ENCODE measurements at places on chromosomes 3 and 15.

GRCh38 chr3:57091521-57092273 lies 31.2 kb downstream of the SPATA12 start:
- DNase-seq: no peak

- no peak for DNase-seq
Measured at GRCh38 chr15:47460795-47461573, 256.3 kb upstream of the SEMA6D start.

GRCh38 chr3:94156626-94157025 lies 93.8 kb downstream of the NSUN3 start:
- no peak for DNase-seq

GRCh38 chr15:31074321-31074720 lies 27.2 kb downstream of the TRPM1 start:
- no peak for DNase-seq

- DNase-seq: no peak
Measured at GRCh38 chr15:48285329-48286214, 45.7 kb upstream of the DUT start.

GRCh38 chr3:30810625-30811024 lies 83.8 kb downstream of the GADL1 start:
- DNase-seq: no peak

GRCh38 chr15:38521316-38521715 lies 43.3 kb downstream of the RASGRP1 start:
- DNase-seq: no peak

GRCh38 chr3:14147617-14148016 lies 22.8 kb downstream of the TMEM43 start:
- no peak for DNase-seq

GRCh38 chr15:29822100-29822683 lies at the start of gene TJP1:
Gene TJP1 (minus strand): TSS chr15:29822468. CDS start chr15:29822028, 440 bp downstream.
- DNase-seq: no peak

- no peak for DNase-seq
Measured at GRCh38 chr3:133572158-133573053, 1.1 kb upstream of the CDV3 start.

- DNase-seq: no peak
Measured at GRCh38 chr3:13158871-13159270, 85.6 kb upstream of the IQSEC1 start.

GRCh38 chr3:39812537-39812936 lies 3.1 kb downstream of the MYRIP start:
- no peak for DNase-seq

DNA sequence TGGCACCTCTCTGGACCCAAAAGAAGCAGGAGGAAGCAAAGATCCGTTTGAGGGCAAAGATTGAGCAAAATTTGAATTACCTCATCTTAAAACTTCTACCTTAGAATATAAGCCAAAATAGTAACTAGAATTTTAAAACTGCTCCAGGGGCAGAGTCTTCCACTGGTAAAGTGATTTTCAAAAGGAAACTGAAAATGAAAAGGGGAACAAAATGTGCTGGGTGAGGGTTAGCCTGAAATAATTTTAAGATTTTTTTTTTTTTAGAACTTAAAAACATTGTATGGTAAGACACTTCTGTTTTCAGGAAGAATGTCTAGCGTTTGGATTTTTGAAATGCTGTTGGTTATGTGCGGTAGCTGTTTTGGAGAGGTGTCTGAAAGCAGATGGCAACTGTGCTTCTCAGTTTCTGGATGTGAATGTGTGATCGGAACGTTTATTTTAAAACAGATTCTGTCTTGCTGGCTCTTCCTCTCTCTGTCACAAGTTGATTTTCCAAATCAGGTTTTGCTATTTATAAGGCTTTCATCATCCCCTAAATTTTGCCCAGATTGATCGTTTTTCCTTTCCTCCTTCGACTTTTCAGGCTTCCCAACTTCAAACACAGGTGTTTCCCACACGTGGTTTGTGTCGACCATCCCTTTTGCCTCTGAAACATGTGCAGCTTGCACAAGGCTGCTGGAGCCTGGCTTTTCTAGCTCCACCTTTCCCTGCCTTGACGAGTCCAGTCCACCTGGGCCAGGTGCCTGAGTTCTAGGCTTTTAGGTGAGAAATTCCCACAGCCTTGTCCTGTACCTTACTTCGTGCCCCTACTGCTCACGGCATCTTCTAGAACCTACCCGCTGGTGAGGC lies 3.3 kb downstream of the LRRK1 start:
- DNase-seq: no peak

DNA sequence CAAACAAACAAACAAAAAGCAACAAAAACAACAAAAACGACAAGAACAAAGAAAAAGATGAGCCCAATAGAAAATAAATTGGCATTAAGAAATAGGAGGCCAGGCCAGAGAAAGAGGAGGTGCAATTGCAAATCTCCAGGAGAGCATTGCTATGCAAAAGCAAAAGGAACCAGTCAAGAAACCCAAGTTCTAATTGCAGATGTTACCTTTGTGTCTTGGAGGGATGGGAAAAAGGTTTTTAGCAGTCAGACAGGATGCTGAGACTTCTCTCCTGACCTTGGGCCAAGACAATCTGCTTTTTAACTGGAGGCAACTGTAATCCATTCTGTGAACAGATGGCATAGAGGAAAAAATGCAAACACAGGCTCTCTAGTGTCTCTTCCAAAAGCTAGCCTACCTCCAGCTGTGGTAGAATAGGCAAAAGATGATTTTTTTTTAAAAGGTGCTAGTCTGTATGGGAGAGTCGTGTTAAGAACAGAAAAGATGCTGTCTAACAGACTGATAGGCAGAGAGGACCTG lies 56.4 kb downstream of the LSAMP start:
- no peak for DNase-seq

GRCh38 chr3:65635657-65636056 lies 403.1 kb downstream of the MAGI1 start:
- DNase-seq: no peak

DNA sequence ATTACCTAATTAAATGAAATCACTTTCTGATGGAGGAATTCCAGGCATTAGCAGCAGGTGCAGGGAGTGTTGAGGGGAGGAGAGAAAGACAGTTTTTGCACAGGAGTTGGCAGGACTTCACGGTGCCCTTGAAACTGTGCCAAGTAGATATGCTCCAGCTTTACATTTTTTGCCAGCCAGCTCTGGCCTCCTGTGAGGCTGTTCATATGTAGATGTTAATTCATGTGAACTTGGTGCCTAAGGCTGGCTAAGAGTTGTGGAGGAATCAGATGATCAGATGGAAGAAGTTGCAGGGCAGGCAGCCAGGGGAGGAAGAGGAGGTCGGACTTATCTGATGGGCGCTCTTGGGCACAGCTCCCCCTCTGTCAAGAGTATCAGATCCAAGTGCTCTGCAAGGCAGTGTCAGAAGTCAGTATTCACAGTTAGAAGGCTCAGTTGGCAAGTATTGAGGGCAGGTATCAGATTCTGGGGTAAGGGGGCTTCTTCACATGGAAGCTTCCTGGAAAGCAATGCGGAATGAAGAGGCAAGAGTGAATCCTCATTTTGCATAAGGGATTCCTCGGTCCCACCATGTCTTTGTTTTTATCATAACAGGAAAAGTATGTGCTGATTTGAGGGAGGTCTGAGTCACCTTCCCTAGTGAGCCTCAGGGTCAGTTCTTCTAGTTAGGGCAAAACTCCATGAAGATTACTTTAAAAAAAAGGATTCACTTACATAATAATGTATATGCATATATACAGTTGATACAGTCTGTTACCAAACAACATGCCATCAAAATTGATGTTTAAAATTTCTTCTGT lies 172.6 kb upstream of the UMPS start:
- DNase-seq: no peak

DNA sequence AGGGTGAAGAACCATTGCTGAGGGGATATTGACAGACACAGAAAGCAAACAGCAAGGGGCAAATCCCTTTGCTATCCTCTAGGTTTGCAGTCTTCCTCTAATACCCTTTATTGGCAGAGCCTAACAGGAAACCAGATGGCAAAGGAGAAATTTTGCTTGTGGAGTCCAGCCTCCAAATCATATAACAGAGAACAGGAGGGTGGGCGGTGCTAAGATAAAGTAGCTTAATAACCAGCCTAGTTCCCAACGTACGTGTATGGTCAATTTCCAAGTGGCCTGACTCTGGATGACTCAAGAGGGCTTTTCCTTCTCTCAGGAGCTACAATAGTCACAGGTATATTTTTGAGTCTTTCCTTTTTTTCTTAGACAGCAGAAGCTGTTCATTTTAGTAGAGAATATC lies 404.5 kb downstream of the PDCD6IP start:
- no peak for DNase-seq

- DNase-seq: no peak
Measured at GRCh38 chr3:27166888-27167287, 202.3 kb downstream of the NEK10 start.

DNA sequence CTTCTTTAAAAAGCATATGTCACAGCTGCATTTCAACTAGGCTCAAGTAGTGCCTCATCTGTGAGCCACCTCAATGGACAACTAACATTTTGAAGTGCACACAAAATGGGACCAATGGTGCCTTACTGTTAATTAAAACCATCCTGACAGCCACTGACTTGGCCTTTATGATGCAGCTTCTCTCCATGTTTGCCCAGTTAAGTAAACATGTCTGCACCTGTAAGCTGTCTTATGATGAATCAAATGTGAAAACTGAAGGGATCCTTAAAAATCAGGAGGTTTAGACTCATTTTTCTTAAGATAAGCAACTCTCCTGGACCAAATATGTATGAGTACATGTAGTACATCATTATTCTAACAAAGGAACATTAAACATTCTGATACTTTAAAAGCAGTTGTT lies 861.6 kb downstream of the ROBO1 start:
- DNase-seq: no peak

GRCh38 chr3:105278688-105279087 lies 88.0 kb upstream of the ALCAM start:
- DNase-seq: no peak

DNA sequence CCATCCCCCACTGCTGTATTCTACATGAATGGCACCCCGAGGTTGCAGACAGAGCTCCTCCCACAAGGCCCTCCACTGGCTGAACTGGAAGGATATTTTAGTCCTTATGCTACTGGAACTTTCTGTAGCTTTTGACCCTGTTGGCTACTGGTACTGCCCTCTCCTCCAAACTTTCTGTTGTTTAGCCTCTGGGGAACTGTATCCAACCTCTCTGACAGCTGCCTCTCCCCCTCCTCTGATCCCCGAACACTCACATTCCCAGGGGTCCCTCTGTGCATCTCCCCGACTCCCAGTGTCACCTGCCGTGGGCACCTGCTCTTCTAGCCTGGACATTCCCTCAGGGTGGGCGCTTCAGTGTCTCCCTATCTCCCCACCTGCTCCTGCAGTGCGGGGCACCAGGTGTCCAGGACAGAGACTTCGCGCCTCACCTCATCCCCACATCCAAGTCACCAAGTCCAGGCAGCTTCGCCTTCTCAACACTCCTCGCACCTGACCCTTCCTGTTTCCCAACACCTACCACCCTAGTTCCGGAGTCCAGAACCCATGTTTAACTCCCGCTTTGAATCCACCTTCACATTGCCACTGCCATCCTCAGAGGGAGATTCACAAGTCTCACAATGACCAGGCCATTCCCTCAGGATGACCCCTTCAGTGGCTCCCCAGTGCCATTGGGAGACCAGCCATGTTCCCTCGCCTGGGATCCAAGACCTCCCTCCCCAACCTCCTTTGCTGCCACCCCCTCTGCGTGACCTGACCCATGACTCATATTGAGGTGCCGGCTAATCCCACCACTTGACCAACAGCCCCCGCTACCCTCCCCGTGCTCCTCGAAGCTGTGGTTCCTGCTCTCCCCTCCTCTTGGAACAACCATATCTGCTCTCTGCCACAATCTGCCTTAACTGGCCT lies 34.2 kb downstream of the BDH1 start:
- no peak for DNase-seq

DNA sequence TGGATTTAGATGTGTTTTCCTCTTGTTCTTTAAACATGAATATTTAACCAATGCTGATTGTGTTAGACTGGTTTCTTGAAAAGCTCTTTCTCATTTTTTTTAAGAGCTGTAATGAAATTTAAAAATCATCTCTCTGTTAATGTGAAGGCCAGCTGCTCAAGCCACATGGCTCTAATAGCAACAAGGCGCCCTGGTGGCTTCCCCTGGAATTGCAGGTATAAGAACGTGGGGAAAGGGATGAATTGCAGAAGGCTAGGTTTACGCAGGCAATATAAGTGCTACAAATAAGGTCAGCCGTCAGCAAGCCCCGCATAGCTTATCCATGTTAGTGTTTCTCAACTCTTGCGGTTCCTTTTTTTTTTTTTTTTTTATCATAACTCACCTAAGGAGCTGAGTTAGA lies 108.5 kb downstream of the SAMMSON start:
- DNase-seq: no peak

- DNase-seq: no peak
Measured at GRCh38 chr3:29486096-29486495, 205.2 kb downstream of the RBMS3 start.

DNA sequence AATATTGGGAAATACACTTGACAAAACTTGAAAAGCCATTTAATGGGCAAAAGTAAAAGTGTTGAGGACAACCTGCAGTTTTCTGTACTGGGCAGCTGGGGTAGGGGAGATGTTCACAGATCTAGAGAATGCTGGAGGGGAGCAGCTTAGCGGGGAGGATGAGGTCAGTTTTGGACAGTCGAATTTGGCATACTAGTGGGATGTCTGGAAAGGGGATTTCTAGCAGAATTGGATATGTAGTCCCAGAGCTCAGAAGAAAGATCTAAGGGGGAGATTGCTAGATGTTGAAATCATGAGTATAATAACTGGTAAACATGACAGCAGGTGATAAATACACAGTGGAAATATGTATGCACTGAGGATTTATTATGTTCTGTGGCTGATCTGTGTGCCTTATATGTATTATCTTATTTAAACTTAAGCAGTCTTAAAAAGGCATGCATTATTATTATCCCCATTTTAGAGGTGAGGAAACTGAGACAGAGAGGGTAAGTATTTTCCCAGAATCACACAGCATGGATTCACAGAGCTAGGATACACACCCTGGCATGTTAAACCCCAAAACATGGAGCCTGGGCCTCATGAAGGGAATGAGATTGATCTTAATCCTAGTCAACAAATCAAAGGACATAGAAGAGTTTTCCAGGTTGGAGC lies 42.7 kb downstream of the TLNRD1 start:
- DNase-seq: no peak

- DNase-seq: no peak
Measured at GRCh38 chr3:134298249-134298648, 47.6 kb upstream of the RYK start.

DNA sequence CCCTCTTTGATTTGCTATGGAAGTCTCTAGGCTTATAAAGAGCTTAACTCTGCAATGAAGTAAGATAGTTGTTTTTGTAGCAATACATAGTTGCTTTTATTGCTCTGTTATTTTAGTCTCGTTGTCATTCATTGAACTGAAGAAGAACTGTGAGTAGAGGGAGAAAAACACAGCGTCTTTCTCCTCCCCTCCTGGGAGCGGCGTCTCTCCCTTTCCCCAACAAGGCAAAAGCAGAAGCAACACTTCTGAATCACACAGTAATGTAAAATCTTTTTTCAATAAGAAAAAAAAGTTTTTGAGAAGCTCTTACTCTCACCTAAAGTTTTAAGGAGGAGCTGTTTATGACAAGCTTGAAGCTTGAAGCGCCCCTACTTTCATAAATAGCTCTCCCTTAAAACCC lies 119.3 kb upstream of the SLC7A14 start:
- no peak for DNase-seq

- no peak for DNase-seq
Measured at GRCh38 chr3:150050510-150050909, 79.8 kb upstream of the PFN2 start.

Data from T-helper 2 cell (primary cell).